ENCODE measurements at places on chromosomes 3 and 15. TPM values are rescaled to one million over a fixed set of nuclear protein-coding genes. Genes with fewer than 3 reads are reported as not detected.

GRCh38 chr3:78275420-78275852 is 1235.5 kb downstream of the ROBO2 start:
- DNase-seq: no peak

GRCh38 chr3:72078676-72079368 is 293.9 kb upstream of the PROK2 start:
- DNase-seq: no peak

GRCh38 chr3:101996832-101997231 is 147.5 kb downstream of the NFKBIZ start:
- DNase-seq: no peak

The IQCF5 gene
- total RNA-seq: not detected

The NPAP1 gene
- total RNA-seq: 0.19 TPM

DNA sequence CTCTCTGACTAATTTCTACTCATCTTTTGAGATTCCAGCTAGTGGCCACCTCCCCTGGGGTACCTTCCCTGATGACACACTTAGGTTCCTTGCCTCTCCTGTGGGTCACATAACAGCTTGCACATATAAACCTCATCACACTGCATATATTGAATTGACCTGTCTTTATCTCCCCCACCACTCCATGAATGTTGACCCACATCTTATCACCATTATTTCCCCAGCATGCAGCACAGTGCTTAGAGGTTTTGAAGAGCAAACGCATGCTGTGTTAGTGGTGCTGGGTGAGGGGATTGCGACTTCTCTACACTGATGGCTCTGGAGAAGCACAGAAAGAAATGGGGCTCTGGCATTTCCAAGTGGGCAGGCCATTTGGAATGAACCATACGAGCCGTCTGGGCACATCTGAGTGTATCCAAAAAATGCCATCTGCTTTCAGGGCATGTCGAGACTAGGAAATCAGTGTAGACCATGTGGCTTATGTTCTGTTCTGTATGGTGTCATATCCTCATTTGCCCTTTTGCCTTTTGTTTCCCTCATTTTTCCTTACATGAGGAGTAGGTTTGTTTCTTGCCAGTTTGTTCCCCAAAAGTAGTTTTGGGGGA is 333.2 kb upstream of the TRIM42 start:
- DNase-seq: no peak

- DNase-seq: no peak
Measured at GRCh38 chr3:189890496-189890895, 230.2 kb downstream of the P3H2 start.

GRCh38 chr3:135513106-135514059 is 452.1 kb upstream of the PPP2R3A start:
- no peak for DNase-seq

The PLAAT1 gene
- 0.72 TPM for total RNA-seq
